ENCODE measurements at places on chromosomes 3 and 15.

- H3K27ac ChIP-seq: peak within 1 kb of the TSS; percentile 95
- peak; percentile 96 for DNase-seq
- peaks cover 52% of the 10 kb centered on the region for H3K4me1 ChIP-seq
- no peaks in the 10 kb centered on the region for H3K27me3 ChIP-seq
Measured at GRCh38 chr15:74873036-74873755, at the start of gene SCAMP2. TSS of gene SCAMP2 (minus strand) at chr15:74873365. CDS start at chr15:74873255, 110 bp downstream.

DNA sequence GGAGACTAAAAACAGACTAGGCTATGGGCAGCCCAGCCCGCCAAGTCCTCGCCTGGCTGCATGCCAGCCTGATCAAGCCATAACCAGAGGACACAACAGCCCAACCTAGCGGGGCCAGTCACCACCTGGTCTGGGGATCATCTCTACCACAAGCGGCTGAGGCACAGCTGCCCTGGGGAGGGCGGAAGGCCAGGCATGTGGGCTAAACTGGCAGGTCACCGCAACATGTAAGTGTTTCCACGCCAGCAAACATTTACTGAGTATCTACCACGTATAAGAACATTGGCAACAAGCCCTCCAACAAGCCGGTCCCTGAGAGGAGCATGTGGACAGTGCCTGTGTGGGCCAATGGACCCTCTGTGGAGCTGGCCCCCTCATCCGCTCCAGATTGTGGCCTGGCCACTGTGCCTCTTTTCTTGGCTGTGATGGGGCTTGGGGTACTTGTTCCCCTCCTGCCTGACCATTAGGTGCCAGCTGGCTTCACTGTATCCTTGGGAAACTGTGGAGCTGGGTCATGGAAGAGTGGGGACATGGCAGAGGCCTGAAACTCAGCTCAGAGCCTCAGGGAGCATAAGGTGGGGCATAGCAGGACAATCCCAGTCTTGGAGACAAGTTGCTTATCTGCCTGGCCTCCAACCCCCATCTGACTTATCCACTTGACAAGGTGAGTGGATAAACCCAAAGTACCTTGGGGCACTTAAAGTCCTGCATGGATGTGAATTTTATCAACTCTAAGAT lies 9.0 kb downstream of the UBXN7 start:
- no peak overlapping the region for H3K27ac ChIP-seq
- peaks cover 5% of the 10 kb centered on the region for H3K4me1 ChIP-seq
- H3K36me3 ChIP-seq: no peaks in the 10 kb centered on the region

- H3K27me3 ChIP-seq: no peaks in the 10 kb centered on the region
- no peak for DNase-seq
- H3K4me1 ChIP-seq: no peaks in the 10 kb centered on the region
- H3K4me3 ChIP-seq: no peak overlapping the region
Measured at GRCh38 chr3:117856354-117856753, 1146.8 kb downstream of the TUSC7 start.

GRCh38 chr15:81531109-81531592 lies 157.1 kb upstream of the TMC3 start:
- no peak overlapping the region for H3K4me3 ChIP-seq
- H3K4me1 ChIP-seq: no peaks in the 10 kb centered on the region
- no peaks in the 10 kb centered on the region for H3K27me3 ChIP-seq
- H3K36me3 ChIP-seq: no peaks in the 10 kb centered on the region
- no peak overlapping the region for H3K27ac ChIP-seq

DNA sequence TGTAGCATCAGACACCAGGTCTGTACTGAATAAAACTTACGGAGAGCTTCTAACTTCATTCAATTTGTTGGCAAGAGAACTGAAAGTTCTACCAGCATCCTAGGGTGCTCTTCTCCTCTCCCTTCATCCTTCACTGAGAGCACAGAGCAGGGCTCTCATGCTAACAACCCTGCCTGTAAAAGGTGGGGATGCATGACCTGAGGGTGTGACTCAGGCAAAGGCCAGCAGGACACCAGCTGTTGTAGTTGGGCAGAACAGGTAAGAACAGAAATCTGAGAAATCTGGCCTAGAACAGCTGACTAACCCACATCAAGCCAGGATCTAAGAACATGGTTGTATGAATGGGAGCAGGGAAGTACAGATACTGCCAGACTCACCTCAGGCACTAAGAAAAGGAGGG lies 64.2 kb downstream of the MYLK start:
- no peaks in the 10 kb centered on the region for H3K27me3 ChIP-seq
- no peaks in the 10 kb centered on the region for H3K4me1 ChIP-seq
- H3K27ac ChIP-seq: no peak overlapping the region
- H3K36me3 ChIP-seq: no peaks in the 10 kb centered on the region

All from B cell (primary cell).